ENCODE measurements at places on chromosomes 3 and 15. TPM values are rescaled to one million over a fixed set of nuclear protein-coding genes. Genes with fewer than 3 reads are reported as not detected.

GRCh38 chr3:122727294-122727693 lies 46.7 kb downstream of the PARP14 start:
- DNase-seq = no peak
- H3K27me3 ChIP-seq = no peaks in the 10 kb centered on the region
- H3K4me1 ChIP-seq = peaks cover 4% of the 10 kb centered on the region
- H3K36me3 ChIP-seq = no peaks in the 10 kb centered on the region
- no peak overlapping the region for H3K4me3 ChIP-seq

GRCh38 chr3:197168063-197168462 lies 130.3 kb downstream of the DLG1 start:
- no peak overlapping the region for H3K27ac ChIP-seq
- DNase-seq = no peak
- no peaks in the 10 kb centered on the region for H3K27me3 ChIP-seq
- H3K4me3 ChIP-seq = no peak overlapping the region
- H3K36me3 ChIP-seq = peaks cover 30% of the 10 kb centered on the region
- H3K4me1 ChIP-seq = no peaks in the 10 kb centered on the region

- no peak for DNase-seq
- H3K4me3 ChIP-seq = no peak overlapping the region
- no peaks in the 10 kb centered on the region for H3K4me1 ChIP-seq
These were observed 323.3 kb downstream of the CTNNB1 start for GRCh38 chr3:41522612-41523011.

- H3K4me3 ChIP-seq = no peak overlapping the region
- no peaks in the 10 kb centered on the region for H3K36me3 ChIP-seq
- DNase-seq = no peak
- H3K4me1 ChIP-seq = no peaks in the 10 kb centered on the region
These were observed 253.8 kb downstream of the NTRK3 start for GRCh38 chr15:88002706-88003105.

GRCh38 chr3:54421943-54422342 lies 299.6 kb downstream of the CACNA2D3 start:
- H3K4me1 ChIP-seq = no peaks in the 10 kb centered on the region
- no peak overlapping the region for H3K27ac ChIP-seq
- H3K4me3 ChIP-seq = no peak overlapping the region
- no peaks in the 10 kb centered on the region for H3K36me3 ChIP-seq

- DNase-seq = no peak
- no peak overlapping the region for H3K4me3 ChIP-seq
- H3K4me1 ChIP-seq = no peaks in the 10 kb centered on the region
- H3K36me3 ChIP-seq = no peaks in the 10 kb centered on the region
These were observed 54.5 kb downstream of the ALDH1A2 start for GRCh38 chr15:58010983-58011382.

- no peak for DNase-seq
- H3K4me3 ChIP-seq = no peak overlapping the region
- no peaks in the 10 kb centered on the region for H3K27me3 ChIP-seq
- H3K27ac ChIP-seq = no peak overlapping the region
- H3K36me3 ChIP-seq = no peaks in the 10 kb centered on the region
These were observed 275.4 kb upstream of the C2CD4B start for GRCh38 chr15:62440362-62441105.

- peak; percentile 72 for DNase-seq
- H3K27me3 ChIP-seq = no peaks in the 10 kb centered on the region
- peak overlapping the region; percentile 88 for H3K4me3 ChIP-seq
These were observed 3.6 kb downstream of the BCL6 start for GRCh38 chr3:187741403-187742350.

Gene ASTE1
- total RNA-seq = 3.9 TPM

Gene PAQR5
- 5.1 TPM for total RNA-seq

Gene HCN4
- total RNA-seq = not detected

Gene NEIL1
- 21.3 TPM for total RNA-seq
